Putamen (tissue), 1 donor: ENCODE measurements at places on chromosomes 5 and 9.

GRCh38 chr9:33014665-33015014 lies 10.4 kb upstream of the DNAJA1 start:
- DNase-seq, result no peak

DNA sequence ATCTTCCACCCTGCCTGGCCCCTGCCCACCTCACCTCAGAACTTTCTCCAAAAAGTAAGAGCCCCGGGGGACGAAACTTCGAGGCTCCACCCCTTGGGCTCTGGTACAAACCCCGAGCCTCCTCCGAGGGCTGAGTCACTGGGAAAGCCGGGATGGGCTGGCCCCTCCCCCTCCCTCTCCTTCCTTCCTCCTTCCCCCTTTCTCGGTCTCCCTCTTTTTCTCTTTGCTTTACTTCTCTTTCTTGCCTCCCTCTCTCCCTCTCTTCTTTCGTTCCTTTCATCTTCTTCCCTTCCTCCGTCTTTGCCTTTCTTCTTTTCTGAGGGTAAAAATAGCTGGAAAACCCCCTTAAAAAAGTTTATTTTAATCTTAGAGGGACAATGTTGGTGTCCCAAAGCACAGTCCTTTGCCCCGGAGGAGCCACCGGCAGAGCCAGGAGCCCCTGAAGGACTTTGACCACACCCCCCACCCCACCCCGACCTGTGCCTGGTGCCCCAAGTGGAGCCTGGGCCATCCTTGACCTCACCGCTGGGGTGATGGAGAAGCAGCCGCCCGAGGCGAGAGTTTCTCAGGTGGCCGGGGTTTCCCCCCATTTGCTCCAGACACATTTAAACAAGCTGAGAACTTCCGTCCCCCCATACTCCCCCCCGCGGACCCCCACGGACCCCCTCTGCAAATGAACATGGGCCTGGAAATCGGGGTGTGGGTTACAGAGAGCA lies 5.7 kb upstream of the NOTCH1 start:
- no peak for DNase-seq

DNA sequence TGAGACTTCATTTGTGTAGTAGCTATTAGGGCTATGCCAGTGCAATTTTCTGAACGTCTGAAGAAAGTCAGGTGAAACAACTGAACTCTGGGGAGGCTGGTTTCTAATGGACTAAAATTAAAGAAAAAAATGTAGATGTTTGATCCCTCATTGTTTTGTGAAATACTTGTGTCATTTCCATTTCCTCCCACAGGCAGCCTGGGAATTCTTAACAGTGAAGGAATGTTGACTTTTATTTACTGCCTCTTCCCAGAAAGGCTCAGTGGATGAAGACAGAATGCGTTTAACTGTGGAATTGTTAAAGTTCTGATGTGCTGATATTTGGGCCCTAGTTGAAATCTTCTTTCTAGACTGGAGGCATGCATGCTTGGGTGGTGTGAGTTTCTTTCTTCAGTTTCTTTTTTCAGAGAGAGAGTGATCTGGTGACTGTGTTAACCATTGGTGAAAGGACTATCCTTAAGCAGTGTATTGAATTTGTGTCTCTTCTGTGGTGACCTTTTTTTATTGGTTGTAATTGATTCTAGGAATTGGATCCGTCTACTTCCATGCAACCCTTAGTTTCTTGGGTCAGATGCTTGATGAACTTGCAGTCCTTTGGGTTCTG lies 15.5 kb downstream of the ACER2 start:
- no peak for DNase-seq

DNA sequence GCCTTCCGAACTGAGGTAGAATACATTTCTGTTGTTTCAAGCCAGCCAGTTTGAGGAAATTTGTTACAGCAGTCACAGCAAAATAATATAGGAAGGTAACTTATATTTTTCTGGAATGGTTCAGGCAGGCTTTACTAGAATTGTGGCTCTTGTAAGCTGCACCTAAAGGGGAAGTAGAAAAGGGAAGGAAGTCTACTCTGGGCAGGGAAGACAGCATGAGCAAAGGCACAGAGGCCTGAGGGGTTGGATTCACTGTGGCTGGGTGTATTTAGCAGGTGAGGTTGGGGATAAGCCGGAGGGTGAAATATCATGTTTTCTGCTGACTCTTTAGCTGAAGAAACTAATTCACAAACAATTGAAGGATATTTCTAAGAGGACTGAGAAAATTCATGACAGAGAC lies 183.5 kb downstream of the GAS1 start:
- peak; percentile 3 for DNase-seq

GRCh38 chr9:136564379-136564988 lies 18.6 kb upstream of the NOTCH1 start:
- peak; percentile 35 for DNase-seq

DNA sequence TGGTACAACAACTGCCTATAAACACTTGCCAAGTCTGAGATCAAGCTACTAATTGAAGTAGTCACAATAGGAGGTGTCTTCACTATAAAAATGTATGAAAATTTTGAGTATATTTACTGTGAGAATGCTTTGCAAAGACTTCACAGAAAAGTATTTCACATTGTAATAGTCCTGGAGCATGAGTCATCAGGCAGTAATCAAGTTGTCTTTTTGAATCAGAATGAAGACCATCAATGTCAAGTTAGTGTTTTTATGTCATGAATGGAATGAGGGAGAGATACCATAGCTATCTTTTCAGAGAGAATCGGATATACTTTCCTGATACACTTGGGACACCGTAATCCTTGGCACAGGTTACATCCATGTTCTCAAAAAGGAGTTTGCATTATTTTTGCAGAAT lies 466.9 kb upstream of the ARRDC3 start:
- peak; percentile 3 for DNase-seq

DNA sequence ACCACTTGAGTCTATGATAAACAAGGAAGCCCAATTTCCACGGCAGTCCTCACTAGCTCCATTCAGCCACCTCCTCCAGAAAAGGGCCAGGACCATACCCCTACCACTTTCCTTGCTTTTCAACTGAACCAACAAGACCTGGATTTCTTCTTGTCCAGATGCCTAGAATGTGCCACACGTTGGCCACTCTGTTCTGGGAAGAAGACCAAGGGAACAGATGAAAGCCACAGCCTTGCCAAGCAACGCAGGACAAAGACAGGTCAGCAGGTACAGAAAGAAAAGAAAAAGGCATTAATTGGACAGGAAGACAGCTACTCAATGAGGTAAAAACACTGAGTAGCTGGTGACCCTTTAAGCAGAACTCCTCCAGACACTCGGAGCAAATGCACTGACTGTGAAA lies 2.2 kb downstream of the CCNJL start:
- DNase-seq, result no peak

DNA sequence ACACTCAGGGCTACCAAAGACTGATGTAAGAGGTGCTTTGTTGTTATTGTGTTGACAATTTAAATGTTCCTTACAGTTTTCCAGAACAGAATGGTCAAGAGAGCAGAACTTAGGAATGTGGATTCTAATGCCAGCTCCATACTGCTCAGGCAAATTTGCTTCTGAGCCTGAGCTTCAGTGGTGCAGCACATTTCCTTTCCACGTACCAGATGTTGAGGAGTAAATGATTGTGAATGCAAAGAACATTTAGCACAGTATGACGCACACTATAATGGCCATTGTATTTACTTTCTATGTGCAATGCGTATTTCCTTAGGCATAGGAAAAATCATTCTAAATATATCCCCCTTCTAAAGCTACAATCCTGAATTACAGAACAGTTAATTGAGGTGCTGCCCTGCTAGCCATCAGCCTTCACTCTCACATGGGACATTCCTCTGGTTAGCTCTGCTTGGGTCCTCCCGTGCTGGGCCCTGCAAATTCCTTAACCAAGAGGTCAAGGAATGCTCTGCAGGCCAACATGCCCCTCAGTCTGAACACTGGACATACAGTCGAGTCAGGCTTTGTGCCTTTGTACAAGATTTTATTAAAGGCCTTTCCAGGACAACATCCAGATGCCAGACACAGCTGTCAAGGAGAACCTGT lies 21.1 kb upstream of the TMEM174 start:
- DNase-seq, result no peak

DNA sequence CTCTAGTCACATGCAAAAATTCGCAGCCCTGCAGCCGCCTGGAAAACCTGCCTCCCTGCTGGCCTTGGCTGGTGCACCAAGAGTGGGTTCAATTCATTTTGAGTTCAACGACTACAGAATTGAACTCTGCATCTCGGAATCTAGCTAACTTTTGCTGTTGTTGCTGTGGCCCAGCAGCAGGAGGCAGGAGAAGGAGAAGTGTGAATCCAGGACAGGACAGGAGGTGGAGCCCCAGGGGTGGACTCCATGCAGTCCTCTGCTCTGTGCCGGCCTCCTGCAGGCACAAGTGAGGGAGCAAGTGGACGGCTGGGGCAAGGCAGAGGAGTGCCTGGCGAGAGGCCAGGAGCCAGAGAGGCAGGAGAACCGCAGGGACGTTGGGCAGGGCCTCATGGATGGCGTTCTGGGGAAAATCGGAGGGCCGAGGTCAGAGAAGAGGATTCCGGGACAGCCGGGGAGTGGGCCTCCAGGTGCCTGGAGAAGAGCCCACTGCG lies 214.2 kb downstream of the FANCC start:
- DNase-seq, result no peak

DNA sequence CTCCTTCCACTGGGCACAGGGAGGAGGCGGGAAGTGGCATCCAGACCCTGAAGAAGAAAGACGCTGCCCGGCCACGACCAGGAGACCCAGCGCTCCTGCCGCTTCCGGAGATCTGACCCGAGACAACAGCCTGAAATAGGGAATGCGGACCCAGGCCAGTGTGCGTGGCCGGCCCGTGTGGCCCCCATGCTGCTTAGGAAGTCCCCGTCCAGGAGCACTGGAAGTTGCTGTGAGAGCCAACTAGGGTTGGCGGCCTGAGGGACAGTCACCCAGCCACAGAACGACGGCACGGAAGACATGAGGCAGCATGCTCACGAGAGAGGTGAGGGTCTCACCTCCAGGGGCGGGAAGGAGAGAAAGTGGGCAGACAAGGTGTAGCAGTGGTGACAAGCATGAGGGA lies 17.0 kb downstream of the SH3GLB2 start:
- no peak for DNase-seq

DNA sequence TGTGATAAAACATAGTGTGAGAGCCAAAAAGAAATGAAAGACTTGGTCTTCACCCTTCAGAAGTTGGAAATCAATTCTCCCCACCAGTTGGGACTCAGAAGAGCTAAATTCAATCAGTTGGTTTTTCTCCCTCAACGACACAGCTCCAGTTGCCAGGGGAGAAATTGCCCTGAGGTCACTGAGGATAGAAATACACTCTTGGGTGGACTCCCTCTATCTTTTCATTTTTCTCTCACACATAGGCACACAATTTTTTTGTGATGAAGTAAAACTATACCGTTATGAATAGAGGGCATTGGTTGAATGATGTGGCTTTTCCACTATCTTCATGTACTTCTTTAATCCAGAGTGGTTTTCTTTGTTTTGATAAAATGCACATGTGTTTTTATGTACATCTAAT lies 80.2 kb downstream of the ZNF366 start:
- DNase-seq, result no peak

- no peak for DNase-seq
Measured at GRCh38 chr5:123681061-123681460, 169.1 kb downstream of the CSNK1G3 start.

GRCh38 chr5:127311349-127311748 lies 20.8 kb downstream of the MEGF10 start:
- no peak for DNase-seq

DNA sequence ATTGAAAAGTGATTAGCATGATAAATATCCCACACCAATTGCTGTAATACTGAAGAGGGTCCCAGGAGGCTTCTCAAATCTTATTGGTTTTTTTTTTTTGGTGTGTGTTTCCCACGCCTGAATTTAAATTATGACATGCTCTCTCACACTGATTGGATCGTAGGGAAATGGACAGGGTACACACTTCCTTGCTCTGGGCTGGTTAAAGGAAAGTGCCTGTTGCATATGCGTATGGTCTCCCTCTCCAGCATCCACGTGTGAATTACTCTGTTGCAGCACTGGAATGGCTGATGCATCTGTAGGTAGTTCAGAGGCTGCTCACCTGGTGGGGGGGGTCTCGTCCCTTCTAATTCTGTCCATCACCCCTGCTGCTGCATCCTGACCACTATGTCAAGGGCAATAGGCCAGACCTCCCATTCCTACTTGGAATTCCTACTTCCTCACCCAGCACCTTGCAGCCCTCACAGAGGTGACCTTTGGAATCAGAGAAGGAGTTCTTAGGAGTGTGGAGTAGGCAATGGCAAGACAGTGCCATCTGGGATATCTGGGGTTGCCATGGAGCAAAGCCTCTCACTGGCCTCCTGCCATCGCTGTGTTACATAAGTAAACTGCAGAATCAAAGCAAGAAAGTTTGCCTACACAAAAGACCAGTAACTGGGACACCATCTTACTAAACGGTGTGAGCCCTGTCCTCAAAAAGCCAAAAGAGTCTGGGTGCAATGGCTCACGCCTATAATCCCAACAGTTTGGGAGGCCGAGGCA lies 71.4 kb upstream of the FBXW11 start:
- DNase-seq, result no peak

- no peak for DNase-seq
Measured at GRCh38 chr9:110842986-110843385, 174.4 kb downstream of the MUSK start.

DNA sequence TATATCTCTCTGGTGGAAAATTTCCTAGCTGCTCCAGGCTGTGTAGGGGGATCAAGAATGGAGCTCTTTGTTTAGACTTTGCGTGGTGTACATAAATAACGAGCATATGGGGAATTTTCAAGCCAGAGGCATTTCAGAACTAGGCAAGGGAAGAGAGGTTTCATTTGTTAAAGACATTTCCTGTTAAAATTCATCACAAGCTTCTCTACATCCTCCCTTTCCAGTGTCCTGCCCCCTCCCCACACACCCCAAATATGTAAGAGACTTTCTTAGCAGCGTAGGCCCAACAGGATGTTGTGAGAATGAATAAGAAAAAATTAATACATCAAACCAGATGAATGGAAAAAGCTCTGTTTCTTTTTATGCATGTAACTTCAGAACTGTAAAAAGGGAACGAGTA lies 150.3 kb downstream of the GPBP1 start:
- DNase-seq, result no peak

GRCh38 chr5:120103495-120103894 lies 360.6 kb upstream of the PRR16 start:
- DNase-seq, result no peak

GRCh38 chr5:130034566-130035210 lies 130.4 kb downstream of the CHSY3 start:
- peak; percentile 29 for DNase-seq

DNA sequence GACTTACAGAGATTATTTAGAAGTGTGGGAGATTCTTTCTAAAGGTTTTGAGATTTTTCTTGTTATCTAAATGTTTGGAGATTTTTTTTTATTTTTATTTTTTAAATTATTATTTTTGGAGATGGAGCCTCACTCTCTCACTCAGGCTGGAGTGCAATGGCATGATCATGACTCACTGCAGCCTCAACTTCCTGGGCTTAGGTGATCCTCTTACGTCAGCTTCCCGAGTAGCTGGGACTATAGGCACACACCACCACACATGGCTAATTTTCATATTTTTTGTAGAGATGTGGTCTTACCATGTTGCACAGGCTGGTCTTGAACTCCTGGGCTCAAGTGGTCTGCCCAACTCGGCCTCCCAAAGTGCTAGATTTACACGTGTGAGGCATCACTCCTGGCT lies 694.5 kb downstream of the TLE1 start:
- no peak for DNase-seq
